ENCODE measurements at places on chromosomes 5 and 9.
A peak's percentile ranks its signal among the peaks of the same experiment; 100 is the strongest.

DNA sequence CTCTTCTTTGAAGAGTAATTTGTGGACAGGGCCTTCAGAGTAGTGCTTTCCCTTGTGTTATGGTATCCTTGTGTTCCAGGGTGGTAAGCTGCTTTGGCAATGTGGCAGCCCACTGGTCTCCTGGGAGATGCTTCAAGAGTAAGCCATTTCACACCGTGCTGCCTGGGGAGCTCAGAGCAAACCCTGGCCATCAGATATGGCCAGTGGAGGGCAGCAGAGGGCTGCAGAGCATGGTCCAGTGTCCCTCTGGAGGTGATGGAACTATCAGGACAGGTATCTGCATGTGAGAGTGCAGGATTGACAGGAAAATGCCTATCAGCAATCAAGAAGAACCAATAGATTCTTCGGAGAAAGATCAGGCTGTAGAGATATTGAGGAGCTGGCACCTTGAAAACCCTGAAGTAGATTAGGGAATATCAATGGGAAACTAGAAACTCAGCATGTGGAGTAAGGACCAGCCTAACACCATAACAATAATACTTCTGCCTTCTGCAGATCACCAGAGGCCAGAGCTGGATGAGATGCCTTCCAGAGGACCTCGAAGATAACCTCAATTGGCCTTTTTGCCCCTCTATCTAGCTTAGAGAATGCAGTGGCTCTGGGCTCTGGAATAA is 90.8 kb downstream of the PLPPR1 start:
- H3K36me3 ChIP-seq = no peaks in the 10 kb centered on the region
- H3K27ac ChIP-seq = no peak overlapping the region
- peak; percentile 56 for DNase-seq
- H3K27me3 ChIP-seq = peaks cover 4% of the 10 kb centered on the region
- no peak overlapping the region for H3K4me3 ChIP-seq

- H3K4me1 ChIP-seq = peaks cover 4% of the 10 kb centered on the region
- no peak overlapping the region for H3K27ac ChIP-seq
- H3K27me3 ChIP-seq = no peaks in the 10 kb centered on the region
- H3K4me3 ChIP-seq = no peak overlapping the region
- no peaks in the 10 kb centered on the region for H3K36me3 ChIP-seq
Measured at GRCh38 chr9:134301387-134302129, 24.7 kb upstream of the RXRA start.

DNA sequence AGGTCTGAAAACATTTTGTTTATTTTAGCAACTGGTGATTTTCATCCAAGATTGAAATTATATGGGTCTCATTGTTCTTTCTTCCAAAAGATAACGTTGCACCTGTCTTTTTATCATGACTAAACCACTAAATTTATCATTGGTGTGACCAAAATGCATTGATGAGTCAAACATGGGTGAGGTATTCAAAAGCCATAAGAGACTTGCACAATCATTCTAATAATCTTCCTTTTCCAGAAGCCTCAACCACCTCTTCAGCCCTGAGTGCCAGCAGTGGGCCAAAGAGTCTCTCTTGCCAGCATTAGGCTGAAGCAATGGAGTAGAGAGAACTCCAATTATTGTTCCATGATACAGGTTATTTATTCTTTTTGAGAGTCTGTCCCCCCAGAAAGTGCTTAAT is 198.9 kb downstream of the LURAP1L start:
- no peaks in the 10 kb centered on the region for H3K36me3 ChIP-seq
- H3K27ac ChIP-seq = no peak overlapping the region
- no peaks in the 10 kb centered on the region for H3K27me3 ChIP-seq
- no peak for DNase-seq
- no peak overlapping the region for H3K4me3 ChIP-seq
- H3K4me1 ChIP-seq = no peaks in the 10 kb centered on the region

- no peaks in the 10 kb centered on the region for H3K36me3 ChIP-seq
- no peak overlapping the region for H3K27ac ChIP-seq
- no peaks in the 10 kb centered on the region for H3K4me1 ChIP-seq
- no peak overlapping the region for H3K4me3 ChIP-seq
Measured at GRCh38 chr5:111668477-111669414, 88.2 kb downstream of the NREP start.

DNA sequence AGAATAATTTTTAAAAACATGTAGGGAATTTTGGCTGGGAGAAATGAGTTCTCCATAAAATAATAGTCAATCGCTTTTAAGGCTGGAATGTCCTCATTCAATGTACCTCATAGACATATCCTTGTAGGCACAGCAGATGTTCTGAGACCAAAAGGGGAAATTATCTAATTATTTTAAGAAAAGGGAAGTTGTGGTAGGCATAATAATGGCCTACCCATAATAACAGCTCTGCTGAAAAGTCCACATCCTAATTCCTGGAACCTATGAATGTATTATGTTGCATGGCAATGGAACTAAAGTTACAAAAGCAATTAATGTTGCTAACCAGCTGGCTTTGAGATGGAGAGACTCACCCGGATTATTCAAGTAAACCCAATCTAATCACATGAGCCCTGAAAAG is 216.1 kb downstream of the TRIM36 start:
- no peak for DNase-seq
- no peaks in the 10 kb centered on the region for H3K36me3 ChIP-seq
- H3K27ac ChIP-seq = no peak overlapping the region

- no peak for DNase-seq
- H3K4me3 ChIP-seq = no peak overlapping the region
- no peaks in the 10 kb centered on the region for H3K36me3 ChIP-seq
- no peaks in the 10 kb centered on the region for H3K4me1 ChIP-seq
- peaks cover 24% of the 10 kb centered on the region for H3K27me3 ChIP-seq
- no peak overlapping the region for H3K27ac ChIP-seq
Measured at GRCh38 chr5:148666353-148666752, 12.0 kb upstream of the HTR4 start.

DNA sequence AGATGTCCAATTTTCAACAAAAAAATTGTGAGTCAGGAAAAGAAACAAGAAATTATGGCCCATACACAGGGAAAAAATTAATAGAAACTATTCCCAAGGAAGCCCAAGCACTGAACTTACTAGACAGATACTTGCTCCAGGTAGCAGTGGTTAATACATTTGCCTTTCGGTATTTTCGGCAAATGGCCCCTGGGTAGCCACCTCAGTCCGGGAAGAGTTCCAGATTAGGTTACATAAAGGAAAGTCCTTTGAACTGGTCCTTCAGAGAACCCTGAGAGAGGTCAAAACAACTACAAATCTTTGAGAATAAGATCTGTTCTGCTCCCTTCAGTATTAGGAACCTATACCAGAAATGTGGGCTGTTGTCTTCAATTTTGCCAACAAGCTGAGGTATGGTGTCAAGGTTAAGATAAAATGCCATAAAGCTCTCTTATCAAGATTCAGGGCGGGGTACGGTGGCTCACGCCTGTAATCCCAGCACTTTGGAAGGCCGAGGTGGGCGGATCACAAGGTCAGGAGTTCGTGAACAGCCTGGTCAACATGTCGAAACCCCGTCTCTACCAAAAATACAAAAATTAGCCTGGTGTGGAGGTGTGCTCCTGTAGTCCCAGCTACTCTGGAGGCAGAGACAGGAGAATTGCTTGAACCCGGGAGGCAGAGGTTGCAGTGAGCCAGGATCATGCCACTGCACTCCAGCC is 343.4 kb downstream of the CWC27 start:
- no peak for DNase-seq
- H3K27ac ChIP-seq = no peak overlapping the region
- H3K4me3 ChIP-seq = no peak overlapping the region
- no peaks in the 10 kb centered on the region for H3K4me1 ChIP-seq
- H3K36me3 ChIP-seq = no peaks in the 10 kb centered on the region

DNA sequence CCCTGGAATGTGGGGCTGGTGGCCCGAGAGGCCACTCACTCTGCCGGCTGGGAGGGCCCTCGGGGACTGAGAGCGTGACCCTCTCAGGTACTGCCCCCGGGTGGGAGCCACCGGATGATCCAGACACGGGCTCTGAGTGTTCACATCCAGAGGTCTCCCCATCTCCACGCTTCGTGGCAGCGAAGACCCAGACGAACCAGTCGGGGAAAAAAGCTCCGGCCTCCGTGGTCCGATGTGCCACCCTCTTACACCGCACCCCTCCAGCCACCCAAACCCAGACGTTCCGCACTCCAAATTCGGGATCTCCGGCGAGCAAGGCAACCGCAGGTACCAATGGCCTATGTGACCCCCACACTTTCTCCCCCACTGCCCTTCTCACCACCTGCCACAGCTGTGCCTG is 49.5 kb downstream of the AMBP start:
- no peak overlapping the region for H3K4me3 ChIP-seq
- no peaks in the 10 kb centered on the region for H3K4me1 ChIP-seq
- H3K27me3 ChIP-seq = no peaks in the 10 kb centered on the region
- H3K27ac ChIP-seq = no peak overlapping the region
- DNase-seq = no peak

- H3K27me3 ChIP-seq = no peaks in the 10 kb centered on the region
- H3K4me3 ChIP-seq = no peak overlapping the region
- no peaks in the 10 kb centered on the region for H3K36me3 ChIP-seq
- H3K4me1 ChIP-seq = no peaks in the 10 kb centered on the region
- no peak for DNase-seq
Measured at GRCh38 chr9:134600836-134601638, 40.6 kb upstream of the COL5A1 start.

DNA sequence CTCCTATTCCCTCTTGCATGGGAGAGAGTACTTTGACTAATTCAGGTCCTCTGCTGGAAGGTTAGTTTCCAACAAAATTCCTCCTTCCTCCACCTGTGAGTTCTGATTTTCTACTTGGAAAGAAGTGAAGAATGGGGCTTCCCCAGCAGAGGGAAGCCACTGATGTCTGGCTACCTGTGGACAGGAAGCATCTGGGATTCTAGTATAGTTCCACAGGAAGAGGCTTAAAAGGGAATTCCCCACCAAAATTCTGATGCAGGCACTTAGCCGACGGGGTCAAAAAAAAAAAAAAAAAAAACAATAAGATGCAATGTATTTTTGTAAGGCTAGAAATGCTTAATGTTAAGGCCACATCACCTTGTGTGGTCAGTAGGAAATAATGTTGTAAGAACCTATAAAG is 33.4 kb downstream of the PCDHGC5 start:
- peaks cover 40% of the 10 kb centered on the region for H3K36me3 ChIP-seq
- no peaks in the 10 kb centered on the region for H3K27me3 ChIP-seq
- H3K4me3 ChIP-seq = no peak overlapping the region

DNA sequence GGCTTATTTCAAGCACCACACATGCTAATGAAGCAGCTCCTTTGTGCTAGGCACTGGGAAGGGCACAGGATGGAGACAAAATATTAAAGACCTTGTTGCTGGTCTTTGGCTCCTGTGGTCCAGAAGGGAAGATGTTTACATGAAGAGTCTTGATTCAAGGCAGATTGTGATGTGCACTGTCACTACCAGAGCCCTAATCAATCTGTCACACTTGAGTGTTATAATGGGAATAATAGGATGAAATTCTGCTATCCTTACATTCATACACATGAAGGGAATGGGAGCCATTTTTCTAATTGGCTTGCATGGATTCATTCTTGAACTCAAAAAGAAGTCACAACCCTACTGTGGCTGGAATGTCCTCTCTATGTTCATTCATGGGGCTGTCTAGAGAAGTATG is 203.0 kb downstream of the SEC61B start:
- DNase-seq = no peak
- no peaks in the 10 kb centered on the region for H3K4me1 ChIP-seq
- H3K27ac ChIP-seq = no peak overlapping the region
- no peaks in the 10 kb centered on the region for H3K27me3 ChIP-seq
- no peak overlapping the region for H3K4me3 ChIP-seq

DNA sequence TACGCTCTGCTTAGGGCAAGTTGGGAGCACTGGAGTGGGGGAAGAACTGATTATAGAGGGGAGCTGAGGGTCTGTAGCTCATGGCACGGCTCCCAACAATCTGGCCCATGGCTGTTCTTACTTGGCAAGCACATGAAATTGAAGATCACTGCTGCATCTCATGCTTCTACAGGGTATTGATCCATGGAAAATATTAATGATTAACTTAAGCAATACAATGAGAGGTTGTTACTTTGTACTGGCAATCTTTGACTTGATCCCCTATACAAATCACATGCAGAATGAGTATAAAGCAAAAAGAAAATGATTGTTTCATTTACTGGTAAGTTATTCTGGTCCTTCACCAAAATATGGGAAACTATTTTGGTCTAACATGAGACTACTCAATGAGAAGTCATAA is 481.1 kb downstream of the PDE4D start:
- DNase-seq = no peak
- H3K4me1 ChIP-seq = no peaks in the 10 kb centered on the region
- no peaks in the 10 kb centered on the region for H3K36me3 ChIP-seq
- H3K4me3 ChIP-seq = no peak overlapping the region

GRCh38 chr9:88272986-88273385 is 115.3 kb upstream of the SPIN1 start:
- H3K4me3 ChIP-seq = no peak overlapping the region
- H3K36me3 ChIP-seq = no peaks in the 10 kb centered on the region
- DNase-seq = no peak
- H3K4me1 ChIP-seq = no peaks in the 10 kb centered on the region

DNA sequence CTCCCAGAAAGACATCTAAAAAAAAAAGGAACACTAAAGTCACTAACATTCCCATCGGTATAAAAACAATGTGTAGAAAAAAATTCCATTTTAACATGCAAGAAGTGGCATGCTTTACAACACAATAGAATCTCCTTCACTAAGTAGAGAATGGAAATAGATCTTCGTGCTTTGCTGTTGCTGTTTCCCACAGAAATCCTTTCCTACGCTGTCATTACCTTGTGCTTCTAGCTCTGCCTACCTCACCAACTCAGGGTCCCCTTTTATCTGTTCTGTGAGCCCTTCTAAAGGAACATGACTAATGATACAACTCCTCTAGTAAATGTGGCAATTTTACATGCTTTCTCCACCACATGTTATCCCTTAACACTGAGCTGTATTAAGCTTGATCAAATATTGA is 202.9 kb downstream of the MCTP1 start:
- no peaks in the 10 kb centered on the region for H3K27me3 ChIP-seq
- peak overlapping the region; percentile 44 for H3K4me3 ChIP-seq
- H3K36me3 ChIP-seq = no peaks in the 10 kb centered on the region
- H3K27ac ChIP-seq = peak overlapping the region; percentile 68

- H3K4me3 ChIP-seq = no peak overlapping the region
- no peak overlapping the region for H3K27ac ChIP-seq
- no peaks in the 10 kb centered on the region for H3K36me3 ChIP-seq
- peaks cover 8% of the 10 kb centered on the region for H3K4me1 ChIP-seq
Measured at GRCh38 chr9:134930398-134930797, 12.7 kb upstream of the FCN1 start.

DNA sequence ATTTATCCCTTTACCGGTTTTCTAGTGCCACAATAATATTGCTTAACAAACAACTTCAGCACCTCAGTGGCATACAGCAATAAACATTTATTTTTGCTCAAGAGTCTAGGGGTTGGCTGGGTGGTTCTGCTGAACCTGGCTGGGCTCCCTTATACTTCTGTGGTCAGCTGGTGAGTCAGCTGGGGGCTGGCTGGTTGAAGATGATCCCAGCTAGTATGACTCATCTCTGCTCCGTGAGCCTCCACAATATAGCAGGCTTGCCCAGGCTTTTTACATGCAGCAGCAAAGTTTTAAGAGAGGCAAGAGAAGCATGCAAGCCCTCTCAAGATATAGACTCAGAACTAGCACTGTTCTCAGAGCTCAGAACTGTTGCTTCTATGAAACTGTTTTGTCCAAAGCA is 523.5 kb upstream of the CLINT1 start:
- no peaks in the 10 kb centered on the region for H3K36me3 ChIP-seq
- no peak overlapping the region for H3K4me3 ChIP-seq
- H3K4me1 ChIP-seq = no peaks in the 10 kb centered on the region
- DNase-seq = peak; percentile 1
- no peak overlapping the region for H3K27ac ChIP-seq

GRCh38 chr9:5650356-5651105 is 21.6 kb downstream of the RIC1 start:
- no peak overlapping the region for H3K27ac ChIP-seq
- H3K27me3 ChIP-seq = no peaks in the 10 kb centered on the region
- DNase-seq = no peak
- H3K4me1 ChIP-seq = no peaks in the 10 kb centered on the region
- no peak overlapping the region for H3K4me3 ChIP-seq
- no peaks in the 10 kb centered on the region for H3K36me3 ChIP-seq

All from A673 (cell line).